NCI-H1092 (cell line): ENCODE measurements at places on chromosomes 12 and 14.

DNA sequence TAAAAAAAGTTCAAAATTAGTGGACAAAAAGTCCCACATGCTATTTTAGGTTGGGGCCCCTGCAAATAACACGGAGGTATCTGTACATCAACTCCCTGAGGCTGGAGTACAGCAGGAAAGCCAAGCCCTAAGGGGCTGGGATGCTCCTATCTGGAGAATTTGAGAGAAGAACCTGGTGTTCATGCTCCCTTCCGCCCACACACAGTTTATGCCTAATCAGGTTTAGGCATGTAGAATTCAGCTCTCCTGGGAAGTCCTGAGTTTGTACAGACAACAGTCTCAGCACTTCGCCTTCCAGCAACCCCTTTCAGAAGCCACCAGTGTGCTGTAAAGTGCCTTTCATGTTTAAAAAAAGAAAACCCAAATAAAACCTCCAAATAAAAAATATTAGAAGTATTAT, 237.3 kb upstream of the GRIP1 start:
- DNase-seq = no peak

- no peak for DNase-seq
These were observed 228.6 kb downstream of the CHST11 start for GRCh38 chr12:104685366-104685765.

DNA sequence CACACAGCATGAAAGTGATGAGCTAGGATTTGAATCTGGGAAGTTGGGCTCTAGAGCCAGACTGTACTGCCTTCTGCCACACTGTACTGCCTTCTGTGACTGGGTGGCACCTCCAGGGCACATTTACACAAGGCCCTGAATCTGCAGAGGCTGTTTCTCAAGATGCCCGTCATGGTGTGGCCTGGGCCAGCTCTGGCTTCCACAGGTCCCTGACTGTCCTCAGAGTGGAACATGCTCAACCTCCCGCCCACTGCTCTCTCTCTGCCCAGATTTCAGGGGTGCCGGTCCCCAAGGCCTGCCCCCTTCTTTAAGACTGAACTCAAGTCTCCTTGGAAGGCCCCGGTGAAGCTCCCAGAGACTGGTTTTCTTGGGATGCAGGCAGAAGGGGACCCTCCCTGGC, 50.2 kb downstream of the C14orf132 start:
- DNase-seq = no peak

- peak; percentile 49 for DNase-seq
These were observed 26.4 kb downstream of the TESPA1 start for GRCh38 chr12:54958048-54958658.

DNA sequence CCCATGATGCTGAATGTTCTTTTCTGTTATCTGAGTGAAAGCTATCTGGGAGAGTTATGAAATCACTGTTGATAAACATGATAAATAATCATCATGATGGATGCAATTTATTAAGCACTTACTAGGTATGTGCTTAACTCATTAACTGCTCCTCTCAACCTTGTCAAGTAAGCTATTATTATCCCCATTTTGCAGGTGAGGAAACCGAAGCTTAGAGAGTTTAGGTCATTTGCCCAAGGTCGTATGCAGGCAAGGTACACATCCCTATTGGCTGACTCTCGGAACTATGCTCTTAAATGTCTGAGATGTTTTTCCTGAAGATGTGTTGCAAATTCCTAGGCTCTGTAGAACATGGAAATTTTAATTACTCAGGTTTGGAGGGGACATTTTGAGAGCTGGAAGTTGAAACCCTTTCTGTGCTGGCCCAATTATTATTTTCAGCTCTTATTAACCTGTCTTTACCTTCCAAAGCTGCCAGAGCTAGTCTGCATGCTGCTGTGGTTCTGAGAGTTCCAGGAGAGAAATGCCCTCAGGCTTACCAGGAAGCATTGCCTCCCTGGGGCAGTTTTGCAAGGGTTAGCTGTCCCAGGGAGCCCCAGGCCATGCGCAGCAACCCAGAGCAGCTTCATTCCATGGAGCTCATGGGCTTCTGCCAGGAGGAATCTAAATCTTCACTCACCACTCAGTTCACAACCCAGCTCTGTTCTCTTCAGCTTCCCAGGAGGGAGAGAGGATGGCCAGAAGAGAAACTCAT, 55.6 kb upstream of the OAS1 start:
- DNase-seq = no peak

DNA sequence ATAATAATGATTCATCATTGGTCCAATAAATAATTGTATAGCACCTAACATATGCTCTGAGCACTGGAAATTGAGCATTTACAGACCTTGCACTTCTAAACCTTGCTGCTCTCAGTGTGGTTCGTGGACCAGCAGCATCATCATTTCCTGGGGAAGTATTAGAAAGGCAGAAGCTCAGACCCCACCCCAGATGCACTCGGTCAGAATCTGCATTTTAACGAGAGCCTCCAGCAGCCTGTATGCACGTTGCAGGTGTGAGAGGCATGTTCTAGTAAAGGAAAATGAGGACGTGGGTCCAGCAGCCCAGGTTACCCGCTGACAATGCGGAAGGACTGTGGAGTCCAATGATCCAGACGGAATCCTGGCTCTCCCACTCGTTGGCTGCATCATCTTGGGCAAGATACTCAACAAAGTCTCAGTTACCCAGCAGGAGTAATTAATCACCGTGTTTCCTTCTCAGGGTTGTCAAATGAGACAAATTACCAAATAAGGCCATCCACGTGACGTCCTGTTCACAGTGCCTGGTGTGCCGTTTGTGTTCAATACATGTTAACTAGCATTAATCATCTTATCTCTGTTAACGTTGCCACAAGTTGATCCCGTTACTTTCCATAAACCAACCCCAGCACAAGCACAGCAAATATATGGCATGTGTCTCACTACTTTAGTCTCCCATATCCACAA, 49.2 kb upstream of the CCND2 start:
- DNase-seq = no peak

DNA sequence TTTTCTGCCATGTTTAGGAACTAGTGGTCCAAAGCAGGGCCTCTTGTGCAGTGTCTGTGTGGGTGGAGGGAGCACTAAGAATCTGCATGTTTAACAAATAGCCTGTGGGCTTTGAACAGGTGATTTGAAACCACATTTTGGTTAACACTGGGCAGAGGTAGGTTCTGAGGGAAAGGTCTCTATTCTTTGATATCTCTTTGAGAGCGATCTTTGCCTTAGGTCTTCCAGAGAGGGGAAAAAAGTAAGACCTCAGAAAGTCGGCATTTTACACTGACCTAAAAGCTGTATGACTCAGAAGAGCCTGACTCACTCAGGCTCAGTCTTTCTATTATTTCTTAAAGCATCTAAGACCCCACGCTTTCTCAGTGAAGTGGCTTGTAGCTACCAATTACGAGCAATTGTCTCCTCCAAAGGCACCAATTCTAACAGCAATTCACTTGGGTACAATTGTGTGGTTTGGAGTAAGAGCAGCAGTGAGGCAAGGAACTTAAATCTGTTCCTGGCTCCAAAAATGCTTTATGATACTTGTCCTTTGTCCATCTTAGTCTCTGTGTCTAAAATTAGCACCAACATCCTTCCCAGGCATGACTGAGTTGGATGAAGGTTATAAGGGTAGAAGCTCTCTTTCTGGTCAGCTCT, 8.8 kb downstream of the EIF2B2 start:
- DNase-seq = no peak

GRCh38 chr12:26971963-26972362, 33.7 kb downstream of the FGFR1OP2 start:
- DNase-seq = no peak

- no peak for DNase-seq
These were observed 89.7 kb downstream of the NUMB start for GRCh38 chr14:73368616-73369015.

DNA sequence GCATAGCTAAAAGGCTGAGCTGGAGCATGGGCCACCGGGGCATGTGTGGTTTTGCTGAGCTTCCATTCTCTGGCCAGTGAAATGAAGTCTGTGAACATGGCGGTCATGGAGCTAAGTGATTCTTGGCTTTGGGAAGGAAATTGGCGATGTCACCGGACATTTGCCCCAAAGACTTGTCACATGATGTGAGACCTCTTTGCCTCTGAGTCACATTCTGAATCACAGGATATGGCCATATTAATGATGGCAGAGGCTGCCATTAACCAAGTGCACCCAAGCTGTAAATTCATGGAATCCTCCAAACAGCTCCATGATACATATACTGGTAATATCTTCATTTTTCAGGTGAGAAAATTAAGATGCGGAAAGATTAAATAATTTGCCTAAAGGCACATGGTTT, 27.4 kb upstream of the BATF start:
- DNase-seq = no peak
